ENCODE measurements at places on chromosomes 1 and 21.

DNA sequence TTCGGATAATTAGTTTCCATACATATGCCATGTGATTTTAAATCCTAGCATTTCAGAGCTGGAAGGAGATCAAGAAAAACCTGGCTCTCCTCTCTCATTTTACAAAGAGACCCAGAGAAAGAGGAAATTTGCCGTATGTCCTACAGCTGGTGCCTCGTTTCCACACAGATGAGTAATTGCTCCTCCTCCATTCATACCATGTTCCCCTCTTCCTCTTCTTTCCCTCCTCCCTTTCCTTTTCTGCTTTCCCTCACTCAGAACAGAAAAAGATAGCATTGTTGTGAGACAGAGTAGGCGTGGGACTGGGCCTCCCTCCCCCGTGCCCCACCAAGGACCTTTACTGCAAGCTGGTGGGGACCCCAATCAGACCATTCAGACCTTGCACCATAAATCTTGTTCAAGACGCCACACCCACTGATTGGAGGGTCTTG is 13.7 kb upstream of the SLC44A3 start:
- DNase-seq = no peak

DNA sequence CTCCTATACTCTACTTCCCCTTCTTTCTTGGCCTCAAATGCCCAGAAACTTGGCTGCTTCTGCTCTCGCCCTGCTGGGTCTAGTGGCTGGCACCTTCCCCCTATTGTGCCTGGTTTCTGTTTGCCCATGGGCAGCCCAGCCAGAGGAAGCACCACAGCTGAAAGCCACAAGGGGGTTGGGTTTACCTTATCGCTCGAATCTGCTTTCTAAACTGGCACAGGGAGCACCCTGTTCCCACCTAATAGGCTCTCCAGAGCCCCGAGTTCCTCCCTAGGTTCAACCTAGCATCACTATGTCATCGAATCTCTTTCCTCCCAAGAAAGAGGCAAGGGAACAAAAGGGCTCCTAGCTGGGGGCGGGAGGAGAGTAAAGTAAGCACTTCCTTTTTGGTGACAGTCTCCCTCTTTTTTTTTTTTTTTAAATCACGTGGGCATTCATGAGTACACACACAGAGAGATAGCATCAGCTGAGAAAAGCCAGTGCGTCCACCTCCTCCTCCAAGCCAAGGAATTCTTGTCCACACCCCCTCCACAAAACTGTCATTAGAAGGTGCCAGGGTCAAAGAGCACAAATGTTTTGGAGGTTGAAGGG is 72.8 kb downstream of the PLEKHA6 start:
- DNase-seq = peak; percentile 76

- DNase-seq = no peak
Measured at GRCh38 chr1:46289976-46290375, 13.4 kb downstream of the LRRC41 start.

- peak; percentile 29 for DNase-seq
Measured at GRCh38 chr1:154937988-154938386, 1.5 kb upstream of the PMVK start.

DNA sequence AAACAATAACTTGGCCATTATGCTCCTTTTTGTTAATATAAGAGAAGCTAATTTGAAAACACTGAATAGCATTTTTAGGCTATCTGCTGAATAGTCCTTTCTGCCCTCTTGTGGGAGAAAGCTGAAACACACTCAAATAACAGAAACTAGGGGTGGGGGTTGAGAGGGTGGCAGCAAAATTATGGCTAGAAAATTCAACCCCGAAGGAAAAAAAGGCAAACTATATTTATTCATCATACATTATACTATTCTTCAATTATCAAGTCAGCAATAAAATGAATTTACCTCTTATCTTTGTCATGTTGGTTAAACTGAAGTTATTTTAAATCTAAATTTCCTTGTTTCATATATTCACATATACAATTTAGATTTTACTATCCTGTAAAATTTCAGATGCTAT is 255.9 kb downstream of the FAF1 start:
- DNase-seq = peak; percentile 47

DNA sequence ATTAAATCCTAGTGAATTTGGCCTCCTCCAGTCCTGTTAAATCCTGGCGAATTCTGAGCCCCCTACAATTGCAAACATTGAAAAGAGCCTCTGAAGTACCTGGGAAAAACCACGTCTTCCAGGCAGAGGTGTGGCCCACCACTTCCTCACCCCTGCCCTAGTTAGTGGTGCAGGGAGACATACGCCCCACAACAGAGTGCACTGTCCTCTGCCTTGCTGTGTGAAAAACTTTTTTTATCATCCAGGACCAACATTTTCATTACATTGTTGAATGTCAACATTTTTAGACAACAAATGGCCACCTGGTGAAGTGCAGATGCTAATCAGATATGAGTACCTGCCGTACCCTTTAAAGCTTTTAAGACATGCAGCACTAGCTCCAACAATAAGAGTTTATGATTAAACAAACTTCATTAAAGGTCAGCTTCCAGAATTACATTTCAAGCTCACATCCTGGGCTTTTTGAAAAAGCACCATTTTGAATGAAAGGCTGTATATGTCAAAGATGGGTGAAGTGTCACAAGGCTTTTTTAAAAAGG is 13.6 kb upstream of the TMPRSS2 start:
- no peak for DNase-seq

DNA sequence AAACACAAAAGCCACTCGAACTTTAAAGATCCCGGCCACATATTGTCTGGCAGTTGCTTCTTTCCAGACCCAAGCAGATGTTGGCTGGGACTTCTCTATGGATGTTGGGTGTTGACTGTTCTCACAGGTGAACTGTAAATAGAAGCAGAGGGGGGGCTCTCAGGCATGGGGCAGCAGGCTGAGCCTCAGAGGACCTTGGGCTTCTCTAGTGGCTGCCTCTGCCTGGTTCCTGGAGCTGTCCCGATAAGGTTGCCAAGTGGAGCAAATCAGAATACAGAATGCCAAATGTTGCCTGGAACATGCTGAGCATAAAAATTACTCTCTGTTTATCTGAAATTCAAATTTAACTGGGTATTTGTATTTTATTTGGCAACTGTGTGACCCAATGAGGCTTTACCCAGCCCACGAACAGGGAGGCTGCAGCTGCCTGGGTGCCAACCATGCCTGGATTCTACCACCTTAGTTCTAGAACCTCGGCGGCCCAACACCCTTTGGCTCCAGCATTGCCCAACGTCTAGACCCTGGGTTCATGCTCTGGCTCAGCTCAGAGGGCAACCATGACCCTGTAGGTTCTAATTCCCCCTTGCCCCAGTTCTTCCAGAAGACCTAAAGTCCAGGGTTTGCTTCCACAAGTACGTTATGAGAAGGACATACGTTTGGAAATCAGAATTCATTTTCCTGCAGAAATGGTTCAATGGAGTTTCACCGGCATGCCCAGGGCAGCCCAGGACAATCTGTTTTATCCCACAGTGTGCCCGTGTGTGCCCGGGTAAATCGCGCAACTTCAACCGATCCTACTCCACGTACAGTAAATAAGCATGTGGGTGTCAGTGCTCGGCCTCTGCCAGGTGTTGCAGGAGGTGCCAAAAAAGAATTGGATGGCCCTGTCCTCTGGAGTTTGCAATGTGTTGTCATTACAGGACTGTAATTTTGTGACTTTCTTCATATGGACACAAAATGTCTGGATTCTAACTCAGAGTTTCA is 5.4 kb upstream of the SLC45A1 start:
- no peak for DNase-seq

DNA sequence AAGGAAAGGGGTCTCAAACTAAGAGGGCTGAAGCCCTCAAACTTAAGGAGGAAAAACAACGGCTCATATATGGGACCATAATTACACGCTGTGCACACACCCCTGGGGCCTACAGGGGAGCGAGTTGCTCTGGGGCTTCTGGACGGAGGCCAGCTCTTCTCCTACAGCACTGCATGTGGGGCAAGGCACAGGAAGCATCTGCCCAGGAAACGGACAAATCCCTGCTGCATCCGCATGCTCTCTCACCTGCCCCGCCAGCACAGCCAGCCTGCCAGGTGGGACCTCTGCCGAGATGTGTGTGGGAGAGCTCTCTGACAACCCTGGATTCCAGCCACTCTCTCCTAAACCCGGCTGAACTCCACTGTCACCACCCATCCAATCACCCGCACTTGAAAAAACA is 54.1 kb downstream of the MRPL37 start:
- DNase-seq = no peak
